Hematopoietic multipotent progenitor cell treated with erythropoietin and hydrocortisone succinate and interleukin-3 and kit ligand, for 4 days (in vitro differentiated cells): ENCODE measurements at places on chromosomes 1 and 21.

- DNase-seq: no peak
These were observed 35.5 kb downstream of the MRAP start for GRCh38 chr21:32333953-32334673.

GRCh38 chr1:15816674-15817073, 9.2 kb upstream of the UQCRHL start:
- DNase-seq: no peak

DNA sequence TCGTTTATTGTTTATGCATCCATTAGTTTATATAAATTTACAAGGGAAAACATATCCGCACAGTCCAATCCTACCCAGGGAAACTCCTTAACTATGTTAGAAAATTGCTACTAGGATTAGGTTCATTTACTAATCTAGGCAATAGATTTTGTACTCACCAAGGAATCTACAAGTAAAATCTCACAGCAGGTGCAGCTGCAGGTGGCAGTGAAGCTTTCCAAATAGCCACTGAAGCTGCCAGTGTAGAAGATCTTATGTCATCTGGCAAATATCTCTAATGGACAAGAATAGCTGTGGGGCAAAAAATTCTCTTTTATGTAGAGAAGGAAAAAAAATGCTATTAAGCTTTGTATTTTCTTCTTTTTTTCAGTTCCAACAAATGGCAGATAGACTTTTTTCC, 963.4 kb upstream of the ADGRL4 start:
- no peak for DNase-seq

GRCh38 chr1:235253219-235253962, 74.6 kb downstream of the ARID4B start:
- peak; percentile 86 for DNase-seq

DNA sequence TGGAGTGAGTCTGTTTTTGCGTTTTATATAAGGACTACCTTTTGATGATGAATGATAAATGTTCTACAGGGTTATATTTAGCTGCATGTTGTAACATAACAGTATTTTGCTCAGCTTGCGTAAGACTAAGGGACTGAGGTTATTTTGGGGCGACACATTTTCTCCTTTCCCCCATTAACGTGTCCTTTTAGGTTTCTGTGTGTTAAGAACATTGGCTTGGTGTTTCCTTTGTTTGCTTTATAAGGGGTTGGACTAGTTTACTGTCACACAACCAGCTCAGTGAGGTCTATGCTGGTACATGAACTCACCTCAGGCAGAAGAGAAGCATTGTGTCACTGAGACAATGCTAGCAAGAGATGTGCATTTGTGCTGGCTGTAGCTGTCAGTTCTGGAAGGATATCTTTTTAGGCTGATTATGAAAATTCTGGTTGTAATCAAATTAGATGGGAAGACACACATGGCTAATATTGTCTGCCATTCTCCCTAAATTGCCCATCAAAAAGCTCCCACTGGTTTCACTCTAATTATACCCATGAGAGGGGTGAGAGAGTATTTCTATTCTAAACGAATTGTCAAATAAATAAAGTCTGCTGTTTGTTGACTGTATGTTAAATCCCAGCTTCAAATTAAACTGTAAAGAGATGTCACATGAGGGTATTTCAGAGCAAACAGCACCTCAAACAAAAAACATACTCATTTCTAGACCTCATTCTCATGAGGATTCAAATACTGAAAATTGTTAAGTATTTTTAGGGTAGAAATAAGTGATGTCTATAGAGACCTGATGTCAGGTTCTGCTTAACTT, 62.6 kb downstream of the CDC14A start:
- peak; percentile 54 for DNase-seq

DNA sequence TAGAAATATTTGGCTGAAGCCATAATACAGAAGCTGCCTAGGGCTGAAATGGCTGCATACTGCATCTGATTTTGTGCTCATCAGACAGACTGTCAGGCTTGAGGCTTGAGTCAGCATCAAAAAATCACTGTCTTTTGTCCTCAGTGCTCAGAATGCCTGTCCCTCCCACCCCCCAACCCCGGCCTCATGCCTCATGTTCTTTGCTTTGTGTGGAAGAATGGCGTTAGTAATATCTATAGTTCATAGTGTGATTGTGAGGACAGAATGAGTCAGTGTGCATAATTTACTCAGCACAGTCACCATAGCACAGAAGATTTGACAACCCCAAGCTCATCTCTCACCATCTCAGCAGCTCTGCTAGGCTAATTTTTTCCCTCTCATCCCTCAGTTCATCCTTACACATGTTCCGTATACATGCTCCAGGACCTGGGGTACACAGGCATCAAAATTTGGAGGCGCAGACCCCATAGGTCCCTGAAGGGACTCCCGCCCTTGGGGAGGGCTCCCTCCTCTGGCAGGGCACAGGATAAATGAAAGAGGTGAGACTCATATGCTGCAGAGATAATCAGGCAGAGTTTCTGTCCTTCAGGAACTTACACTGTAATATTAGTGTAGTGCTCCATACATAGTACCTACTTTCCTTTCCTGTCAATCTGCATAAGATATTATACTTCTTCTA, 159.1 kb upstream of the C8B start:
- no peak for DNase-seq

- DNase-seq: no peak
These were observed 297.2 kb downstream of the TGFB2 start for GRCh38 chr1:218642033-218642948.

DNA sequence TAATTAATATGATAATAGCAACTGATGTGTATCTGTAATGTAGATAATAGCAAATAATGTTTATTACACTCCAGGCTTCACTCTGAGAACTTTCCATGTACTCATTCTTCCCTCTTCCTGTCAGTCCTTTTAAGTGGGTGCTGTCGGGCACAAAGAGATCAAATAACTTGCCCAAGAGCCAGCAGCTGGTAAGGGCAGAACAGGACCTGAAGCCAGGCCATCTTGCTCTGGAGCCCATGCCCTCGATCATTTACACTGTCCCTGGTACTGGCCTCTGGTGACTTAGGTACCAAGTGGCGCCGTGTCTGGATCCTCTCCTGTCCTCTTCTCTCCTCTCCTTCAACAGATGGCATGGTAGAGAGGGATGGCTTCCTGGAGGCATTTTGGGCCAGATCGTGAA, 97.2 kb downstream of the VPS13D start:
- DNase-seq: no peak
